Mucosa of gallbladder (tissue), 1 donor: ENCODE measurements at places on chromosomes 3 and 15.

GRCh38 chr3:3089017-3089416, 21.2 kb downstream of the IL5RA start:
- DNase-seq, result no peak

DNA sequence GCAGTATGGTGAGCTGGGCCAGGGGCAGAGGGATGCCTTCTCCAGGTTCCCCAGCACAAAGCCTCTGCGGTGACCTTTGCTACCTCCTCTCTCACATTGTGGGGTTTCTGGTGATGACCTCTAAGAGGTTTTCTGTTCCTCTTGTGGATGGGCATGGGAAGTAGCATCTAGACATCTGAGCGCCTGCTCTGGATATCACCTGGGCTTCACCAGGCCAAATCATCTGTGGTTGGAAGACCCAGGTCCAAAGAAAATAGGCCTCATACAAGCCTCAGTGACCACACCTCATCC, 7.0 kb downstream of the APEH start:
- DNase-seq, result no peak

GRCh38 chr3:21734746-21735145, 16.3 kb downstream of the ZNF385D start:
- no peak for DNase-seq

DNA sequence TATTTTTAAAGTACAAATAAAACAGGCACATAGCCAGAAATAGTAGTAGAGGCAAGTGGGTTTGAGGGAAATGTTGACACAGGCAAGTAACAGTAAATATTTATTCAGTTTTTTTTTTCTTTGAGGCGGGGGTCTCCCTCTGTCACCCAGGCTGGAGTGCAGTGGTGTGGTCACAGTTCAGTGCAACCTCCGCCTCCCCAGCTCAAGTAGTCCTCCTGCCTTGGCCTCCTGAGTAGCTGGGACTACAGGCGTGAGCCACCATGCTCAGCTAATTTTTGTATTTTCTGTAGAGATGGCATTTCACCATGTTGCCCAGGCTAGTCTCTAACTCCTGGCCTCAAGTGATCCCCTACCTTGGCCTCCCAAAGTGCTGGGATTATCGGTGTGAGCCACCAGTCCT, 43.5 kb downstream of the PHLDB2 start:
- DNase-seq, result no peak

- DNase-seq, result no peak
These were observed 74.8 kb upstream of the SEC13 start for GRCh38 chr3:10395671-10396070.

DNA sequence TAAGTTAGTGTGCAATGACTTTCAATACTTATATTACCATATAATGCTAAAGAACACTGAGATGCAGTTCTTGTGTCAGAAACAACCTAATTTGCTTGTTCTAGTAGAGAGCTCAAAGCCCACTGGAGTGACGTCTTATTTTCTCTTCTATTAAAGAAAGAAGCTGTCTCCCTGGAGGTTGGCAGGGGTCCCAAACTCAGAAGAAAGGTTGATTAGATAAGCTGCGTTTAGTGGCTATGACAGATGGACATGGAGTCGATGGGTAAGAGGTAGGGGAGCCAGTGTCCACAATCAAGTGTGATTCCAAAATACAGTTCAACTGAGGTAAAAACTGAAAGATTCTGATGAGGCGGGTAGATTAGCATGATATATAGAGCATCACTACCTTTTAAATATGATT, 363.6 kb downstream of the NLGN1 start:
- no peak for DNase-seq

GRCh38 chr15:99118258-99118632, 13.4 kb downstream of the SYNM start:
- no peak for DNase-seq

DNA sequence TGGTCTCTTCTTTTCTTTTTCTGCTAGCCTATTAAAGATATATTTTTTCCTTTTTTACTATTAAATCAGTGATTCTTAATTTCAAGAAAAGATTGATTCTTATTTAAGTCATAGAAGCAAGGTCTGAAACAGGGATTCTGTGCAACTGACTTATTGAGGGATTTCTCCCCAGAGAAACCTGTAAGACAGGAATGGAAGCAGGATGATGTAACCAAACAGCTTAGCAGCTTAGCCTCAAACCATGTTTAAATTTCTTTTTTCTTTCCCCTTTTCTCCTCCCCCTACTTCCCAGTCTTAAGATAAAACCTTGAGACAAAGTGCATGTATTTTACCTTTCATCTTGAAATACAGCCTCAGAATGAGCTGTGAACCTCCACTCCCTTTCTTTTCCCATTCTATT, 322.8 kb downstream of the NEK10 start:
- no peak for DNase-seq

DNA sequence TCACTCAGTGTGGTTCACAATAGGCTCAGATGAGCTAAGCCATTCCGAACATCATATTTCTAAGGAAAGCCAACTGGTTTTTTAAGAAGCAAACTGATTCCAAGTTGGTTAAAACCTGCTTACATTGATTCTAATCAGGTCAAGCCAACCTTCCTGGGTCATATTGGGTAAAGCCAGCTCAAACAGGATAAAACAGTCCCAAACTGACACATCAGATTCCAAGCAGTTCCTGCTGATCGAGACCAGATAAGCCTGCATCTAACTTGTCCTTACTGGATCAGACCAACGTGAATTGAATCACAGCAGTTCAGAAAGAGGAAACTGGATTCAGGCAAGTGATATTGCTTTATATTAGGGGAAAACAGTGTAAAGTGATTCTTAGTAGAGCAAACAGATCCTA, 18.6 kb upstream of the THSD4 start:
- peak; percentile 52 for DNase-seq

GRCh38 chr15:63203451-63204090, 14.2 kb downstream of the RAB8B start:
- DNase-seq, result no peak
